T-cell (primary cell): ENCODE measurements at places on chromosomes 6 and 20. TPM values are rescaled to one million over a fixed set of nuclear protein-coding genes. Genes with fewer than 3 reads are reported as not detected.

DNA sequence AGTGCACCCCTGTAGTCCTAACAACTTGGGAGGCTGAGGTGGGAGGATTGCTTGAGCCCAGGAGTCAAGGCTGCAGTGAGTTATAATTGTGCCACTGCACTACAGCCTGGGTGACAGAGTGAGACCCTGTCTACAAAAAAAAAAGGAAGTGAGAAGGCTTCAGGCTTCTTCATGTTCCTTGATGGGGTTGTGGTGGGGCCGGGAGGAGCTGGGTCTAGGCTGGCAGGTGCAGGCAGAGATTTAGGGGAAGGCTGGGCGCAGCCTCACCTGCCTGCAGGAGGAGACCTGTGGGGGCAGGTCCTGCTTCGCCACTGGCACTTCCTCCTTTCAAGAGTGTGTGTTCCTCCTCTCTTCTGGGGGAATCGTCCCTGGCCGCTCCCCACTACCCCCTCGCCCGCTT is 63.9 kb downstream of the CHMP4B start:
- H3K36me3 ChIP-seq: no peaks in the 10 kb centered on the region
- no peak overlapping the region for H3K4me3 ChIP-seq
- no peak overlapping the region for H3K27ac ChIP-seq

The C20orf202 gene
- total RNA-seq: 0.37 TPM

DNA sequence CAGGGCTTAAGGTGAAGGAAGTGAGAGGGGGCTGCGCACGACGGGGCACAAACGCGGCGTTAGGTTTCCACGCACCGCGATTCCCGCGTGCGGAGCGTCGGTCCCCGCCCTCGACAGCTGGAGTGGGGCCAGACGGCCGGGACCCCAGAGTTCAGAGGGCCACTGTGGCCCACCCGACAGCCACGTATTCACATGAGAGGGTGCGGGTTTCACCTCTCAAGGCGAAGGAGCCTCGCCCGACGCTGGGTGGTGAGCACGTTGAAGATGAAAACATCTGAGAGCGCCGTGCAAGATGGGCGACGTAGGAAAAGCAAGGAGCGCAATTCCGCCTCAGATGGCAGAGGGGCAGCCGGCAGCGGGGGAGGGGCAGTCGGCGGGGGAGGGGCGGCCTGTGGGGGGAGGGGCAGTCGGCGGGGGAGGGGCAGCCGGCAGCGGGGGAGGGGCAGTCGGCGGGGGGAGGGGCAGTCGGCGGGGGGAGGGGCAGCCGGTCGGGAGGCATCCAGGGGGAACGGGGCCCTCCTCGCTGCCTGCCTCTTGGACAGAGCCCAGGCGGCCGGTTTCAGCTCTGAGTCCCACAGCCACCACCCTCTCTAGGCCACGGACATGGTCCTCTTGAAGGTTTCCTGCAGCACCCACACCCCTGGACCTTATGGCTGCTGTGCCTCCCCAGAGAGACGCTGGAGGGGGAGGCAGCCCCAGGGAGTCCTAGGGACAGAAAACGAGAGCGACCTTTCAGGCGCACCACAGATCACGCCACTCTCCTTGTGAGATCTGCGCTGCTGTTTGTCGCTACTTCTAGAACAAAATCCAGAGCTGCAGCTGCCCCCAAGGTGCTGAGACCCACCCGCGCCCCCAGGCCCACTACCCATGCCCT is 113.7 kb downstream of the DLL1 start:
- no peaks in the 10 kb centered on the region for H3K36me3 ChIP-seq
- no peak overlapping the region for H3K4me3 ChIP-seq
- H3K27ac ChIP-seq: no peak overlapping the region
- no peaks in the 10 kb centered on the region for H3K4me1 ChIP-seq

- no peak for DNase-seq
- peaks cover 66% of the 10 kb centered on the region for H3K4me1 ChIP-seq
- no peaks in the 10 kb centered on the region for H3K27me3 ChIP-seq
- no peaks in the 10 kb centered on the region for H3K36me3 ChIP-seq
- no peak overlapping the region for H3K27ac ChIP-seq
- H3K4me3 ChIP-seq: no peak overlapping the region
Measured at GRCh38 chr6:158571826-158572652, 12.1 kb downstream of the TMEM181 start.

The IP6K3 gene
- not detected for total RNA-seq

DNA sequence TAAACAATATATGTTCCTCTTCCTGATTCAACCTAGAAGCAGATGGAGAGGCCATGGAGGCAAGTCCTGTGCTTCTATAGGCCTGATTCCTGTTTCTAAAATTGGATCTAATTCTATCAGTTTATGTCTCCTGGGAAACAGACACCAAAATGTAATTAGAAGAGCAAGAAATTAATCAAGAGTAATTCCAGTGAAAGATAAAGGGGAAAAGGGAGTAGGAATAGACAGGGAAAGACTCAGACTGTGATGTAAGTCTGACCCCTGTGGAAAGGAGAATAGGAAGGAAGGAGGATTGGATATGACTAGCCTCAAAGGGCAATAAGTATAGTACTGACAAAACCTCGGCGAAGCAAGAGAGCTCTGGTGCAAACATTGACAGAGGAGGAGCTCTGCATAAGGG is 33.9 kb upstream of the FBXO30 start:
- DNase-seq: no peak
- H3K36me3 ChIP-seq: no peaks in the 10 kb centered on the region
- H3K27ac ChIP-seq: no peak overlapping the region
- no peaks in the 10 kb centered on the region for H3K4me1 ChIP-seq
- H3K27me3 ChIP-seq: no peaks in the 10 kb centered on the region

GRCh38 chr6:34243901-34244884 is 4.6 kb downstream of the SMIM29 start:
- no peak for DNase-seq
- no peak overlapping the region for H3K4me3 ChIP-seq
- H3K27me3 ChIP-seq: no peaks in the 10 kb centered on the region
- H3K27ac ChIP-seq: peak overlapping the region; percentile 14
